Activated T-cell treated with anti-CD3 and anti-CD28 coated beads for 24 hours (primary cell): ENCODE measurements at places on chromosomes 16 and 17.

GRCh38 chr17:46942441-46943217 is 19.7 kb downstream of the GOSR2 start:
- DNase-seq = peak; percentile 12

DNA sequence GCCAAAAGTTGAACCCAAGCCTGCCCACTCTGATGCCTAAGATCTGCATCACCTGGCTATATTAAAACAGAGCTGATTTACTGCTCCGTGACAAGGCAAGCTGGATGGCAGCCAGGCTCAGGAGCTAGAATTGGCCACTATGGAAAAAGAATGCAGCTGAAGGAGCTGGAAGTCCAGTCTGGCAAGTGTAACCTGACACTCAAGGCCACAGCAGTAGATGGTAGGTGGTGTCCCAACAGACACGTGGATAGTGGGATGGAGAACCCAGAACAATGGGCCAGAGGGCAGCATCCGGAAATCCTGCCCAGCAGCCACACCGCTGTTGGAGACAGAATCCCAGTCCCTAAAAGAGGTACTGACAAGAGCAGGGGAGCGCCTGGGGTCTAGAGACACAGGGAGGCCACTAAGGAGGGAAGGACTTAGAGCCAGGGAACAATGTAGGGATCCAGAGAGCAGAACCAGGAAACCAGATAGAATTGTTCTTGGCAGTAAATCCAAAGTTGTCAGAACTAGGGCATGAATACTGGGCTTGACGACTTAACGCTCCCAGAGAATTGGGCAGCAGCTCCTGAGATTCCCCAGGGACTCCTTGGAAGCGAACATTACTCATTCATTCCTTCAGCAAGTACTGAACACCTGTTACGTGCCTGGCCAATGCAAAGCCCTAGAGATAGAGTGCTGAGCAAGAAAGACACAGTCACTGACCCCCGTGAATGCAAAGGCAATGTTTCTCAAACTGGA is 85.7 kb downstream of the CDYL2 start:
- DNase-seq = no peak

DNA sequence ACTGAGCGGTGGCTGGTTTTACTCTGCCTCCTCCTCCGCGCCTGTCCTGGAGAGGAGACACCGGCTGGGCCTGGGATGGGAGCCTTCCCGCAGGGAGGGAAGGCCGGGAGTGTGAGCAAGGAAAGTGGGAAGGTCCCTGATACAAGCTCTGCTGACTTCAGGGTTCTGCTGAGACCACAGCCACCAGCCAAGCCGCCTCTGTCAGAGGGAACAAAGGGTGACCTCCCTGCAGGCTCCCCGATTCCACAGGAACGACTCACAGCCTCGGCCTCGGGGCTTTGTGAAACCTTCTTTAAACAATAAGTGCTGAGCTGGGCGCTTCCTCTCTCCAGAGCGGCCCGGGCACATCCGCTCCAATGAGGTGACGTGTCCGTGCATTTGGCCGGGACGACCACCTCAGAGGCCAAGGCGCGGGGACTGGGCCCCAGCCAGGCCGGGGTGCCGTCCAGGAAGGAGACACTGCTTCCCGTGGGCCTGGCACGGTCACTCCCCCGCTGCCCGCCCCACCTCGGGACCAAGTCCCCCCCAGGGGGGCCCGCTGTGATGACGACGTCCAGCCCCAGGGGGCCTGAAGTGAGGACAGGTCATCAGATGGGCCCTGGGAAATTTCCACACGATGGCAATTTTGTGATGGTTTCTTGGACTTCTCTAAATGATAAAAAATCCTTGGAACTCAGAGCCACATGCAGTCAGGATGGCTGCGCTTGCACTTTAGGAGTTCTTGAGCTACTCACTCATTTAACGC is 11.8 kb upstream of the CIBAR2 start:
- DNase-seq = no peak

DNA sequence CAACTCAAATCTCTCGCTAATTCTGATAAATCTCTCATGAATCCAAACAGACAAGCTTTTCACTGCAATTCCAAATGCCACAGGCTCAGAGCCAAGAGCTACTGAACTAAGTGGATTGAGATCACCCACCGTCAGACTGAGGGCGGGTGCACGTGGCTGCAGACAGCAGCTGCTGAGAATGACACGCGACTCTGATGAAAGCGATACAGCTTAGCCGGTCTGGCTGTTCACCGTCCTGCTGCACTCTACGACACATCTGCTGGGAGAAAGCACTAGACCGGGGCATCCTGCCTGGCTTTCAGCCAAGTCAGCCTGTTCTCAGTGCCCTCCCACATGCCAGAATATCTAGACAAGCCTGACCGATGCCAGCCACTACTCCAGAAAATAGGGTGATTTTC is 42.6 kb downstream of the KLHDC4 start:
- no peak for DNase-seq

DNA sequence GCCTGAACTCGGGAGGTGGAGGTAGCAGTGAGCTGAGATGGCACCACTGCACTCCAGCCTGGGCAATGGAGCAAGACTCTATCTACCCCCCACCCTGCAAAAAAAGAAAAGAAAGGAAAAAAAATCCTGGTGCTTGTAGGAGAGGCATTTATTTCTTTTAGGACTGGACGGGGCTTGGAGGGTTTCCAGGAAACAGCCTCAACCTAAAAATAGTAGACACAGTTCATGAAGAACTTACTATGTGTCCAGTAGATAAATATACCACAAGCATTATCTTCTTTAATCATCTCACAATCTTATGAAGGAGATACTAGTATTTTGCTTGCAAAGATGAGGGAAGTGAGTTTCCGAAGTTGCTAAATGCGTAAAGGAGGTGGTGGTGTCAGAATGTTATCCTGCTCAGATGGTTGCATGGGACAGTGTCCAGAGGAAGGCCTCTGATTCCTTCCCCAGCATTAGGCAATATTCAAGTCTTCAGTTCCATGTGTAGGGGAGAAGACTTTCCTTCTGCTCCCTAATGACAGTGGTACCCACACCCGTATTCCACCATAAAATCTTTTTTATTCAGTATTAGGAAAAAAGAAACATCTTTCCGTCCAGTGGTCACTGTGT is 263.2 kb downstream of the WWOX start:
- no peak for DNase-seq

DNA sequence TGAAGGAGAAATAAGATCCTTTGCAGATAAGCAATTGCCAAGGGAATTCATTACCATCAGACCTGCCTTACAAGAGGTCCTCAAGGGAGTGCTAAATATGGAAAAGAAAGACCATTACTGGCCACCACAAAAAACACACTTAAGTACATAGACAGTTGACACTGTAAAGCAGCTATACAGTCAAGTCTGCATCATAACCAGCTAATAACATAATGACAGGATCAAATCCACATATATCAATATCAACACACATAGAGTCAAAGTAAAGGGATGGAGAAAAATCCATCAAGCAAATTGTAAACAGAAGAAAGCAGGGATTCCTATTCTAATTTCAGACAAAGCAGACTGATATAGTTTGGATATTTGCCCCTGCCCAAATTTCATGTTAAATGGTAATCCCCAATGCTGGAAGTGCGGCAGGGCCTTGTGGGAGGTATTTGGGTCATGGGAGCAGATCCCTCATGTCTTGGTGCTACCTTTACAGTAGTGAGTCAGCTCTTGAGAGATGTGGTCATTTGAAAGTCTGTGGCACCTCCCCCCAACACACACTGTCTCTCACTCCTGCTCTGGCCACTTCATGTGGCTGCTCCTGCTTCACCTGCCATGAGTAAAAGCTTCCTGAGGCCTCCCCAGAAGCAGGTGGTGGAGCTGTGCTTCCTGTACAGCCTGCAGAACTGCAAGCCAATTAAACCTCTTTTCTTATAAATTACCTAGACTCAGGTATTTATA is 32.8 kb downstream of the TANC2 start:
- no peak for DNase-seq

DNA sequence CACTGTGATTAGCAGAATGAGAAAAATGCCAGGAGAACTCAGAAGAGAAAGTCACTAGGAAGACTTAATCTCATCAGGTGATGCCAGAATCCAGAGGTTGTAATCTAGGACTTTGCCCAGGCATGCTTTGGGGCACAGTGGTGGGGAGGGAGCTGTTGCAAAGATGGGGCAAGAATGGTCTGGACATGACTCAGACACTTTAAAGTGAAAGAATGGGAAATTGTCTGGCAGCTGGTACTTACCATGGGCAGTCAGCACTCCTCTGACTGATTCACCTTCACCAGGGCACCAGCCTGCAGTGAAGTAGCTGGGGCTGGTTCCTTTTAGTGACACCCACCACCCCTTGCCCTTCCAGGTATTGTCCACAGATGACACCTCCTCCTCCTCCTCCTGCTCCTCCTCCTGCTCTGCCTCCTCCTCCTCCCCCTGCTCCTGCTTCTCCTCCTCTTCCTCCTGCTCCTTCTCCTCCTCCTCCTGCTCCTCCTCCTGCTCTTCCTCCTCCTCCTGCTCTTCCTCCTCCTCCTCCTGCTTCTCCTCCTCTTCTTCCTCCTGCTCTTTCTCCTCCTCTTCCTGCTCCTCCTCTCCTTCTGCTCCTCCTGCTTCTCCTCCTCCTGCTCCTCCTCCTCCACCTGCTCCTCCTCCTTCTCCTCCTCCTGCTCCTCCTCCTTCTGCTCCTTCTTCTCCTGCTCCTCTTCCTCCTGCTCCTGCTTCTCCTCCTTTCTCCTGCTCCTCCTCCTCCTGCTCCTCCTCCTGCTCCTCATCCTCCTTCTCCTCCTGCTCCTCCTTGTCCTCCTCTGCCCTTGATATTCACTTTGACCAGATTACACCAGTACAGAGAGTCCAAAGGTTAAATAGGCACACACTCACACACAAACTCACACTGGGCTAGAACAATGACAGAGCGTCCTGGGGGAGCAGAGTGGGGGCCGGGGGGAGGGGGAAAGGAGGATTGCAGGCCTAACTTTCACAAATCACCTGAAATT is at the start of gene CHD9NB:
Gene CHD9NB (minus strand): TSS at position 379 of the 983 bp plus-strand sequence. CDS start 8,739 bp downstream, outside the sequence.
- DNase-seq = no peak

DNA sequence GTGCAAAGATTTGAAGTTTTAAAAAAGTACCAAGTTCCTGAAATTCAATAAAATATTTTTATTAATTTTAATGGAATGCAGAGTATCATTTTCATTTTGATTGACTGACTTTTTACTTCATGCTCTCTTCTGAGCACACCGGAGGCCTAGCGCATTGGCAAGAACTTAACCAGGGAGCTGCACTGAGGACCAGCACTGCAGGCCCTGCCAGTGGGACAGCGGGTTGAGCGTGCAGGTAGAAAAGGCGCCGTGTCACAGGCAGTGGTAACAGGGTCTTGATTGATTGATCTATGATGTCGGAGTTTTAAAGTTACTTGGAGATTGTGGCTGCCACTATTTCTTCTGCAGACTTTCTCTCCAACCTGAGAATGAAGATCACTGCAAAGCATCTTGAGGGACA is 43.7 kb downstream of the WDR45B start:
- no peak for DNase-seq
